ENCODE measurements at places on chromosomes 16 and 17.

GRCh38 chr16:48441863-48442279 is 56.7 kb upstream of the SIAH1 start:
- DNase-seq: no peak

DNA sequence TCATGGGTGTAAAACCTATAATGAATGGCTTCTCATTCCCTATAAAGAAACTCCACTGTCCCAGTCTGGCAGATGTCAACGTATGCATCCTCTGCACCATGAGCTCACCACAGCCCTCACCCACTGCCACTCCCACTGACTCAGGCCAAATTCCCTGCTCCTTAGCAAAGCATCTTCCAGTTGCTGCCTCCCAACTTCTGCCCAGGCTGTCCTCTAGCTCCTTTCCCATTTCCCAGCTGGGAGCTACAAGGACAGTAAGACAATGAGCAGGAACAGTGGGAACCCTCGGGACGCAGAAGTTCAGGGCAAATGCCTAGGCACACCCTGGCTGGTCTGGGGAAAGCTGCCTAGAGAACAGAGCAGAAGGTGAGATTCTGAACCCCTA is 9.1 kb upstream of the THAP11 start:
- no peak for DNase-seq

DNA sequence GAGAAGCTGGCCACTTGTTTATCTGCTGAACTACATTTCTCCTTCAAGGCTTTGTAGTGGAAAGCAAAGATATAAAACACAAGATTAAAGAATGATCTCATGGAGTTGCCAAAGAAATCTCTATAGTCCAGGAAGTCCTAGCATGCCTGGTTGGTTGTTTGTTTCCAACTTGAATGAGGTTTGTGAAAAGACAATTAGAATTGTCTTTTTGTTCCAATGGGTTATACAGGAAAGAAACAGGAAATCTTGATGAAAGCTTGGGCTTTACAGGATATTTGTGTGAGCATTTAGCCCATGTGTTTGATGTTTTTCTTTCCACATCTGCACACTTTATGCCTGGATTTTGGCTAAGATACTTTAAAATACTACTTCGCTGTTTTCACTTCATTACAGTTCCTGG is 273.4 kb downstream of the CEP112 start:
- no peak for DNase-seq

DNA sequence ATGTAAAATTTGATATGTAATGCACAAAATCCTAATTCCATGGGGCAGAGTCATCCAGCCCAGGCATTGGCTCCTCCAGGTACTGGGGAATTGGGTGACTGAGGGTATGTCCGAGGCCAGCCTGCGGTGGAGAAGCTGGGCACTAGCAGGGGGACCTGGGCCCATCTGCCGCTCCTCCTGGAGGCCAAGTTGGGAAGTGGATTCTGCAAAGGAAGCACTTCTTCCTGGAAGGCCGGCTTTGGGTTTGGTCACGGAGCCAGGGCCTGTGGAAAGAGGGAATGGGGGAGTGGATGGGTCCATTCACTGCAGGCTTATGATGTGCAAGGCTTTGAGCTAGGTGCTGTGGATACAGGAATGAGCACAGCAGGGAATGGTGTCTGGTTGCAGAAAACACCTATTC is 85.8 kb downstream of the GNAO1 start:
- DNase-seq: no peak

DNA sequence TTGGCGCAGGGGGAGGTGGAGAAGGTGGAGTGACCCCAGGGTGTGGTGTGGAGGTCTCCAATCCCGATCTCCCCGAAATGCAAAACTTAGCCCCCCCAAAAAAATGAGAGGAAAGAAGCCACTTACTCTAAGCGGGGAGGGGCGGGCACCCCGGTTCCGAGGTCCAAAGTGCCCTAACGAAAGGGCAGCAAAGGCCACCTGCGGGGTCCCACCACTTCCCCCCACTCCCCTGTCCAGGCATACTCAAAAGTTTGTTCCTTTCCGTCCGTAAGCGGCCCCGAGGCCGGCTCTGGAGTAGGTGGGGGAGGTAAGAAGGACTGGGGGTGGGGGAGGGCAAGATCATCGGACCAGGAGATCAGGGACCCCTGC is 1.1 kb downstream of the TOX3 start:
- no peak for DNase-seq

- DNase-seq: no peak
Observed at GRCh38 chr17:39981207-39981741, 667 bp downstream of the PSMD3 start.

DNA sequence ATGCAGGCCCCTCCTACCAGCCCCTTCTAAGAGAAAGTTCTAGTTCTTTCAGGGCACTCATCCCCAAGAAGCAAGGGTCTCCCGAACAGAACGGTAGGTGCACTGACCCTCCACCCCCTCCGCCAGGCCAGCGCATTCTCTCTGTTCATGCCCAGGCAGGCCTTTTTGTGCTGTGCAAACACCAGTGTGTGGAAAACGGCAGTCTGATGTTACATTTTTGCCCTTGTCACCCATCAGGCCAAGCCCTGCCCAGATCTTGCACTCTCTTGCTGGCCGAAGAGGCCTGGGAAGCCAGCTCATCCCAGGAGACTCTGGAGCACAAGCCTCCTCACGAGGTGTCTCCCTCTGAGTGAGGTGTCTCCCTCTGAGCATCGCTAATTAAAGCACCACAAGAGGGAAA is 16.1 kb upstream of the MTSS2 start:
- DNase-seq: no peak

DNA sequence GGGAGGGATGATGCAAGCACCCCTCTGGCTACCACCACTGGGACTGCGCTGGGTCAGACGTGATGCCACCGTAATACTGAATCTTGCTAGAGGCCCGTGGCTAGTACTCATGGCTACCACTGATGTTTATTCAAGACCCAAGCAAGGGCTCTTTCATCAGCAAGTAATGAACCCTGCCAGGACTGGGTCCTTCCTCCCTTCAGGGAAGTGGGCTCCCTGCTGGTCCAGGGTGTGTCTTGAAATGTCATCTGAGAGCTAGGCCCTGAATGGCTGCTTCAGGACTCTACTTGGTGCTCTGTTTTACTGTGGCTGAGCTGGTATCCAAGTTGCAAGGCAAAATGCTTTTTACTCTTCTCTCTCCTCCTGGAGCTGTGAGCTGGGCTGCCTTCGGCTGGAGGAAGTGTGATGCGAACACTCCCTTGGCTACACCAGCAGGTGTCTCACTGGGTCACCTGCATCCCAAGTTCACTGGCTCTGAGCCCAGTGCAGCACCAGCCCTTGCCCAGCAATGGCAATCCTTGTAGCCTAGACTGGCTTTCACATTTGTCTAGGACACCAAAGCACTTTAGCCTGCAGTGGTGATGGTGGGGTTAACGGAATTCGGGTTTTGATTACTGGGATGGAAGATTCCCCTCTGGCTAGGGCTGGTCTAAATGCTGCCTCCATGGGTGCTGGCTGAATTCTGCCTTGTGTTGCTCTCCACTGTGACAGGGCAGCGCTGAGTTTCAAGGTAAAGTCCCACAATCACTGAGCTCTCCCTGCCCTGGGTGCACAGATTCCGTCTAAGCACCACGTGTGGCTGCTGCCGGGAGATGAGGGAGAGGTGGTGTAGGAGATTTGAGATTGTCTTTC is 98.6 kb downstream of the USP22 start:
- peak; percentile 36 for DNase-seq

DNA sequence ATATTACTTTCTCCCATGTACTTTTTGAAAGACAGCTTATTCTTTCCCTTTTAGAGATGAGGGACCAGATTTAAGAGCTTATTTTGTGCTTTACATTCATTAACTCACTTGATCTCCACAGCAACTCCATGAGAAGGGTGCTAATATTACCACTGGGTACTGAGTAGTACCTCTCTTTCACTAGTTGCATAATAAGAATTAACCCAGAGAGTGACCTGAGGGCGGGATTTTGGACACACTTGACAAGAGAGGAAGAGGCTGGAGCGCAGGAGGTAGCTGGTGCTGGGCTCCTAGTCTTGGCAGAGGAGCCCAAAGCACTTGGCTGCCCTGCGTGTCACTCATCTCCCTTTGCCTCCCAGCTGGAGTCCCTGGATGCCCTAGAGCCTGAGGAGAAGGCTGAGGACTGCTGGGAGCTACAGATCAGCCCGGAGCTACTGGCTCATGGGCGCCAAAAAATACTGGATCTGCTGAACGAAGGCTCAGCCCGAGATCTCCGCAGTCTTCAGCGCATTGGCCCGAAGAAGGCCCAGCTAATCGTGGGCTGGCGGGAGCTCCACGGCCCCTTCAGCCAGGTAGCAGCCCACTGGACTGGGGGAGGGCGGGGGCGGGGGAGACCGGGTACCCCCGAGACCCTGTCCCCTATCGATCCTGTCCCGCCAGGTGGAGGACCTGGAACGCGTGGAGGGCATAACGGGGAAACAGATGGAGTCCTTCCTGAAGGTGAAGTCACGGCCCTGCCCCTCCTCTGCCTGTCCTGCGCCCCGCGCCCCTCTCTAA is 1.7 kb upstream of the MAZ start:
- DNase-seq: no peak

GRCh38 chr16:27444015-27444414 is 42.0 kb downstream of the IL21R start:
- no peak for DNase-seq

- no peak for DNase-seq
Observed at GRCh38 chr17:21375162-21375560, 996 bp upstream of the KCNJ12 start.

DNA sequence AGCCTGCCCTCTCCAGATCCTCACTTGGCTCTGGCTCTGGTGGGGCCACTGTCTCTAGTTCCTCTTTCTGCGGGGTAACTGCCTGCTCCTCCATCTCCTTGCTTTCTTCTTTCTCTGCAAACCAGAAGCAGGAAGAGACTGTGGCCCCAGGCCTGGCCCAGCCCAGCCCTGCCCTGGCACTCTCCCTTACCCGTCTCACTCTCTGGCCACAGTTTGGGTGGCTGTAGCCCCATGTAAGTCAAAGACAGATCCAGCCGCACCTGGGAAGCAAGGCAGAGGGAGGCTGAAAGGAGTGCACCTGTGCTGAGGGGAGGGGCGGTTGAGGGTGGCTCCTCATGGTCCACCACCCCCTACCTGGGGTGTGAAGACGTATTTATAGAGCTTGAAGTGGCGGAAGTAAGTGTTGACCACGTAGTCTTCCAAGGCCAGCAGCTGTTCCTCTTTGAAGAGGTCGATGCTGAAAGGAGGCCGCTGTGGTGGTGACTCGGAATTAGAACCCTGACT is 2.8 kb downstream of the CFAP119 start:
- no peak for DNase-seq

- DNase-seq: no peak
Observed at GRCh38 chr16:9123871-9124270, 32.4 kb downstream of the HAPSTR1 start.

DNA sequence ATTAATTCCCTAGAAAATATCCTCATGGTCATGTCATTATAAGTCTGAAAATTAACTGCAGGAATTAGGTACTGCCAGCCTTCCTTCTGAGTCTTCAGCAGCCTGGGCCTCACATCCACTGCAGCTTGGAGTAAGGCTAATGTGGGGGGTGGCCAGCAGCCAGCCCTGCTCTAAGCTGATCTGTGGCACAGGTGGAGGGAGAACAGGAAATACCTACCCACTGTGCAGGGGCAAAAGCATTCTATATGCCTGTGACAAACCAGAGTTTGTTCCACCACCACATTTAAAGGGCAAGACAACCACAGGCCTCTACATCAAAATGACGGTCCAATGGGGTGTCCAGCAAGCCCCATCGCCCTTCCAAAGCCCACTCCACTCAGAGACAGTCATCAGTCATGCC is 9.4 kb downstream of the NPRL3 start:
- DNase-seq: no peak

DNA sequence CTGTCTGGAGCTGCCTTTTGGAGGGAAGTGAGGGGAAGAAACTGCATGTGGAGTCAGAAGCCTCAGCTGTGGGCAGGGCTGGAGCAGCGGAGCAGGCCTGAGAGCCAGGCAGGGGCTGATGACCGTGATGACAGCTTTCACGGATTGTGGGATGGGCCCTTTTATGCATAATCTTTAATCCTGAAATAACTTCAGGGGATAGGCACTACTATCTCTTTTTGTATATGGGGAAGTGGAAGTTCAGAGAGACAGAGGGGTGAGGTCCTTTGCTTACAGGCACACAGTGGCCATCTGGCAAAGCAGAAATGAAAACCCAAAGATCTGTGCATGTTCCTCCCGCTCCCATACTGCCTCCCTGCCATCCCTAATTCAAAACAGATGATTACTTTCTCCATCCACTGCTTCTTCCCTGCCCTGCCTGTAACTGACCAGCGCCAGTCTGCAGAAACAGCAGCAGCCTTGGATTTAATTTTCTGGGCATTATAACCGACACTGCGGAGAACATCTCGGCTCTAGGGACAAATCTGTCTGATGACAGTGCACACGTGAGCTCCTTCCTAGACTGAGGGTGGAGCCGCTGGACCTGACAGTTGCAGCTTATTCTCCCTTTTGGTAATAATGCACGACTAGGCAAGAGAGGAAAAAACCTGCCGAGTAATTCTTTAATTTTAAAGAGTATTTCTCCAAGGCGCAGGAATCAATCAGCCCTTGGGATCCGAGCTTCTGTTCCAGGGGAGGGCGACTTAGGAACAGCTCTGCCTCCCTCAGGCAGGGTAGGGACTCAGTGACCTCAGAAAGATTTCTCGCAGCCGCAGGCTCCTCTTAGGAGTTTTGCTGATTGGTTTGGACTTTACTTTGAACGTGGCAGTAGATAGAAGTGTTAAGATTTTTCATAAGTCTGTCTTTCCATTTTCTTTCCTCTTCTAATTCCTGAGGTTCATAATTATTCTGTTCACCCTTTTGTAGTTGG is 95.4 kb downstream of the UTP18 start:
- DNase-seq: no peak

DNA sequence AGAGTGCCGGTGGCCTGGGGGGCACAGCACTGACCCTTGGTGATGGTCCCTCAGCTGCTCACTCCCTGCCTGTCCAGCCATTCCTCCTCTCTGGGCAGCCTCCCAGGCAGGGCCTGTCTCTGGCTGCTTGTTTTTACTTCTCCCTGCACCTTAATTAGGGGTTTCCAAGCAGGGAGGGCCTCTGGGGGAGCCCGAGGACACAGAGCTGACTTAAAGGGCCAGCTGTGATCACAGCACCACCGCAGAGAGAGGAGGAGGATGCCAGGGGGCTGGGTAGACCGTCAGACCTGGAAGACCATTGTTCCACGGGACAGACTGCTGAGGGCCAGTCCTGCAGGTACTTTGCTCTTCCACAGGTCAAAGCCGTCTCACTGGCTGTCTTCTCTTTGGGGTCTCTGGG is 1.2 kb upstream of the DPH1 start:
- DNase-seq: no peak

DNA sequence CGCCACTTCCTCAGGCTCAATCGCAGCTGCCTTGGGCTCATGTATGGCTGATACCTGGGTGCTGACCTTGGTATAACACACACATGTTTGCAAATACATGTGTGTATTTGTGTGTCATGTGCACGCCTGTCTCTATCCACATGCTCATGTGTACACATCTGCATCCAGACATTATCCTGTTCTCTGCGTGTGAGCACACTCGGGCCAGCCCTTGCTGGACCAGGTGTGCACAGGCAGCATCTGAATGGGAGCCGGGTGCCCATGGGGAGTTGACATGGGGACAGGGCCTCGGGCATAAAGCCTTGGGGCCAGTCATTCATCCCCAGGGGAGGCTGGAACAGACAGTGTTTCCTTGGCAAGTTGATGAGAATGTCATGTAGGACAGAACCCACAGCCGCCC is 29.1 kb upstream of the CRHR1 start:
- DNase-seq: no peak

DNA sequence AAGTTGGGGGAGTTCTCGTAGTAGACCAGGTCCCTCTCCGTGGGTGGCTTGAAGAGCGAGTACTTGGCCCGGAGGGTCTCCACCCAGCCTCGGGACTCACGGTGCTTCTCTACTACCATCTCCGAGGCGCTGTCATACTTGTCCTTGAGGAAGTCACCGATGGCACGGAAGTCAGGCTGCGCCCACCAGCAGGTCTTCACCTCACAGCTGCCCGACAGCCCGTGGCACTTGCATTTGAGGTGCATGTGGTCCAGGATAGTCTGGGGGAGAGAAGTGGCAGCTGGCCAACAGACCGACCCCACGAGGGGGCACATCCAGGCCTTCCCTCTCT is 50.0 kb downstream of the WNT3 start:
- no peak for DNase-seq

All from GM20000 (cell line).